Osteocyte (in vitro differentiated cells): ENCODE measurements at places on chromosomes 6 and 20. TPM values are rescaled to one million over a fixed set of nuclear protein-coding genes. Genes with fewer than 3 reads are reported as not detected.
A peak's percentile ranks its signal among the peaks of the same experiment; 100 is the strongest.

DNA sequence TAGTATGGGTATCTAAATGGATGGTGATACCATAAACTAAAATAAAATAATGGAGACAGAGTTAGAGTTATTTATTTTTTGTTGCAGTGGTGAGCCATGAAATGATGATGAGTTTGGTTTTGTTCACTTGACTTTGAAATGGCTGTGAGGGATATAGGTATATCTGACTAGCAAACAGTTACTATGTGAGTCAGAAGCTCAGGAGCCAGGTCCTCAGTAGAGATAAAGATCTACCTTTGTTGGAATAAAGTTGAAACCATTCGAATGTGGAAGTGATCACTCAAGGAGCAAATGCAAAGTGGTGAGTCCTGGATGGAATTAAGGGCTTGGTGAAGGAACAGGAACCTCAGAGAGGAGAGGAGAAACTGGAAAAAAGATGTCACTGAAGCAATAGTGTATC, 86.0 kb upstream of the TPD52L1 start:
- H3K27ac ChIP-seq = no peak overlapping the region
- H3K4me3 ChIP-seq = no peak overlapping the region
- peaks cover 2% of the 10 kb centered on the region for H3K4me1 ChIP-seq
- peaks cover 9% of the 10 kb centered on the region for H3K36me3 ChIP-seq

Gene TUBB2B
- total RNA-seq = 61.7 and 67.2 TPM in 2 replicates

GRCh38 chr6:40541556-40542174, 45.5 kb downstream of the LRFN2 start:
- H3K4me1 ChIP-seq = no peaks in the 10 kb centered on the region
- no peak overlapping the region for H3K4me3 ChIP-seq
- H3K36me3 ChIP-seq = no peaks in the 10 kb centered on the region
- H3K27ac ChIP-seq = no peak overlapping the region

- no peak overlapping the region for H3K4me3 ChIP-seq
- no peaks in the 10 kb centered on the region for H3K27me3 ChIP-seq
- DNase-seq = no peak
- H3K4me1 ChIP-seq = peaks cover 72% of the 10 kb centered on the region
Observed at GRCh38 chr6:75081921-75082320, 123.9 kb downstream of the COL12A1 start.

DNA sequence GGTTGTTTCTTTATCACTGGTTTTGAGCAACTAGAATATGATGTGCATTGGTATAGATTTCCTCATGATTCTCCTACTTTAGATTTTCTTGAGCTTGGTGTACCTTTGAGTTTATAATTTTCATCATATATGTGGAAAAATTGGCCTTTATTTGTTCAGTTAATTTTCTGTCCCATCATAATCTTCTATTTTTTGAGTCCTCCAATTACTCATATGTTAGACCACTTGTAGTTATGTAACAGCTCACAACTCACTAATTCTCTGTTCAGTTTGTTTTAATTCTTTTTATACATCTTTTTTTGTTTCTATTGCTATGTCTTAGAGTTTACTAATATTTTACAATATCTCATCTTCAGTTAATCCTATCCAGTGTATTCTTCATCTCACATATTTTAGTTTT, 81.3 kb upstream of the LAMA2 start:
- H3K27ac ChIP-seq = no peak overlapping the region
- H3K36me3 ChIP-seq = peaks cover 5% of the 10 kb centered on the region
- H3K4me3 ChIP-seq = no peak overlapping the region
- DNase-seq = no peak
- peaks cover 28% of the 10 kb centered on the region for H3K27me3 ChIP-seq
- peaks cover 3% of the 10 kb centered on the region for H3K4me1 ChIP-seq

Gene BACH2
- total RNA-seq = 1.6 and 2.6 TPM in 2 replicates

- peaks cover 6% of the 10 kb centered on the region for H3K4me1 ChIP-seq
- no peaks in the 10 kb centered on the region for H3K27me3 ChIP-seq
- H3K4me3 ChIP-seq = no peak overlapping the region
- no peak overlapping the region for H3K27ac ChIP-seq
- no peak for DNase-seq
Observed at GRCh38 chr6:136657666-136658065, 107.4 kb upstream of the MAP7 start.

- no peak overlapping the region for H3K4me3 ChIP-seq
- no peak for DNase-seq
- H3K27ac ChIP-seq = no peak overlapping the region
- H3K4me1 ChIP-seq = no peaks in the 10 kb centered on the region
- H3K36me3 ChIP-seq = no peaks in the 10 kb centered on the region
- peaks cover 2% of the 10 kb centered on the region for H3K27me3 ChIP-seq
Observed at GRCh38 chr6:75460681-75461080, 32.9 kb downstream of the FILIP1 start.

DNA sequence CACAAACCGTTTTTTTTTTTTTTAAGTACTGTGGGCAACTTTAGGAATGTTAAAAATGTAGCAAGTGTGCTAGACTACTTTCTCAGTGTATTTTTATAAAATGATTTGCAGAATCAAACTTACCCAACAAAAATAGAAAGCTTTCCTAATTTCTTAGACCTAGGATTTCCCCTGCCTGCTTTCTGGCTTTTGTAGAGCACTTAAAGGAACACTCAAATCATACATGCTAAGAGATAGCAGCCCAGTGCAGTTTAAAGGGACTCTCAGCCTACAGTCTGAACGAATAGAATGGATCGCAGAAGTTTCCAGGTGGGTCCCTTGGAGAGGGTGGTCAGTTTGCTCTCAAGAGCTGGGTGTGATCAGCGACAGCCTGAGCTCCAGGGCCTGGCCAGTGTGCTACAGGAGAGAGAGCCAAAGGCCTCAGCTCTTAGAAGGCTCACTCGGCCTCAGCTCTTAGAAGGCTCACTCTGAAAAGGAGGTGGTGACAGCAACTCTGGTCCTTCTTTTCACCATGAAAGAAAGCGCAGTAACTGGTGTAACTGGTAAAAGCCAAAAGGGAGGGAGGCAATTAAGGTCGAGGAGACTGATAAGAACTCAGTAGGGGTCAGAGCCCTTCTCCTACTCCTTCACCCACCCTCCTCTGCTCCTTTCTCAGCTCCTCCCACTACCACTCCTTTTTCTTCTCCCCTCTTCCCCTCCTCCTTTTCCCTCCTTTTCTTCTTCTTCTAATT, 142.4 kb downstream of the ZFP64 start:
- no peak for DNase-seq
- no peaks in the 10 kb centered on the region for H3K27me3 ChIP-seq
- H3K36me3 ChIP-seq = no peaks in the 10 kb centered on the region
- peak overlapping the region; percentile 92 for H3K27ac ChIP-seq

DNA sequence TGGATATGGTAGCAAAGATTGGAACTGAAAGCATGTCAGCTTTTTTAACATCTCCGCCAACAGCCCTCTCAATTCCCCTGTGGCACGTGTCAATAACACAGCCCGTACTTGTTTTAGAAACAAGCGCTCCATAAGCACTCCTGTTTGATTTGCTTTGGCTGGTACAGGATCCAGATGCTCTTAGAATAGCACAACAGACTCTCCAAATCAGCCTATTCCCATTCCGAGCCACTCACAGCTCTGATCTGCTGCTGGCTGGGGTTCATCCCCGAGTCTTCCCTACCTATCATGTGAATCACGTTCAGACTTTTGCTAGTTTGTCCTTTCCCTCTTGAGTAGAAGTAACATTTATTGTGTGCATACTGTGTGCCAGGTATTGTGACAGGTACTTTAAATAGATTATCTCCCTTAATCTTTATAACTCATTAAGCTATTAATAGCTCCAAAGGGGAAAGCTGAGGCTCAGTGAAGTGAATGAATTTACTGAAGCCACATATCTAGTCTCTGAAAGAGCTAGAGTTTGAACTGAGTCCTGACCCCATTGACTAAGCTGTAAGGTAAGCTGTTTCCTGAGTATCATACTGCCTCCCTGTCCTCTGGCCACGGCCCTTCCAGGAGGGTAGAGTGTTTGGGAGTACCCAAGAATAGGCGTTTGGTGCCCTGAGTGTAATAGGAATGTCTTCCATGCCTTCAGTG, 46.7 kb downstream of the RALY start:
- peaks cover 22% of the 10 kb centered on the region for H3K4me1 ChIP-seq
- H3K4me3 ChIP-seq = no peak overlapping the region
- H3K36me3 ChIP-seq = no peaks in the 10 kb centered on the region

GRCh38 chr20:23007886-23008655, 27.0 kb upstream of the SSTR4 start:
- H3K27ac ChIP-seq = no peak overlapping the region
- no peak for DNase-seq
- H3K4me3 ChIP-seq = no peak overlapping the region
- peaks cover 13% of the 10 kb centered on the region for H3K4me1 ChIP-seq
- no peaks in the 10 kb centered on the region for H3K36me3 ChIP-seq

Gene ECI2
- 34.5 and 37.8 TPM in 2 replicates for total RNA-seq

DNA sequence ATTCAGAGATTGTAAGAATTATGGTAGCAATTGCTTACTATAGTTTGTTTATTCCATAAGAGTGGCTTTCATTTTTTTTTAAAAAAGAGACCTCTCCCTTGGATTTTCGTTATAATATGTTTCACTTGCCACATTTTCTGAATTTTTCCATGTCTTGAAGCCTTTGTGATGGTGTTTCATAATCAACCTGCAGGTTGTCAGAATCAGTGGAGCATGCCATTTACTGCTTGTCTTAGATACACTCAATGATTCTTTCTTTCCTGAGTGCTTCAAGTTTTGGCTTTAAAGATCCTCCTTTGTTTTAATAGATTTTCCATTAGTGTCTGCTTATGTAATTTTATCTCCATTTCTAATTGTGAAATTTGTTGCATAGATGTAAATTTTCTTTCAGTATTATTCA, 31.2 kb downstream of the KCNQ5 start:
- no peaks in the 10 kb centered on the region for H3K36me3 ChIP-seq
- H3K27ac ChIP-seq = peak overlapping the region; percentile 14
- H3K4me3 ChIP-seq = no peak overlapping the region
- no peak for DNase-seq

GRCh38 chr6:112651239-112651638, 304.1 kb downstream of the RFPL4B start:
- H3K27me3 ChIP-seq = no peaks in the 10 kb centered on the region
- DNase-seq = no peak
- H3K27ac ChIP-seq = no peak overlapping the region
- H3K36me3 ChIP-seq = no peaks in the 10 kb centered on the region

GRCh38 chr6:95805699-95806098, 210.1 kb upstream of the FUT9 start:
- no peak overlapping the region for H3K27ac ChIP-seq
- H3K4me3 ChIP-seq = no peak overlapping the region
- no peak for DNase-seq
- no peaks in the 10 kb centered on the region for H3K4me1 ChIP-seq
- H3K36me3 ChIP-seq = no peaks in the 10 kb centered on the region

GRCh38 chr6:168524571-168525001, 83.6 kb downstream of the SMOC2 start:
- peaks cover 26% of the 10 kb centered on the region for H3K27me3 ChIP-seq
- no peak overlapping the region for H3K4me3 ChIP-seq
- no peak for DNase-seq
- peaks cover 18% of the 10 kb centered on the region for H3K4me1 ChIP-seq
- H3K36me3 ChIP-seq = no peaks in the 10 kb centered on the region

- no peaks in the 10 kb centered on the region for H3K36me3 ChIP-seq
- H3K27me3 ChIP-seq = no peaks in the 10 kb centered on the region
- no peaks in the 10 kb centered on the region for H3K4me1 ChIP-seq
- H3K27ac ChIP-seq = no peak overlapping the region
- peak; percentile 75 for DNase-seq
Observed at GRCh38 chr6:169897601-169898358, 146.4 kb downstream of the ERMARD start.

GRCh38 chr6:42241915-42242314, 24.3 kb upstream of the MRPS10 start:
- peaks cover 5% of the 10 kb centered on the region for H3K4me1 ChIP-seq
- H3K27me3 ChIP-seq = no peaks in the 10 kb centered on the region
- DNase-seq = no peak
- H3K27ac ChIP-seq = no peak overlapping the region

- no peak for DNase-seq
- no peak overlapping the region for H3K4me3 ChIP-seq
- no peak overlapping the region for H3K27ac ChIP-seq
- peaks cover 4% of the 10 kb centered on the region for H3K4me1 ChIP-seq
- no peaks in the 10 kb centered on the region for H3K36me3 ChIP-seq
- H3K27me3 ChIP-seq = peaks cover 4% of the 10 kb centered on the region
Observed at GRCh38 chr6:118724211-118724610, 72.8 kb upstream of the CEP85L start.

DNA sequence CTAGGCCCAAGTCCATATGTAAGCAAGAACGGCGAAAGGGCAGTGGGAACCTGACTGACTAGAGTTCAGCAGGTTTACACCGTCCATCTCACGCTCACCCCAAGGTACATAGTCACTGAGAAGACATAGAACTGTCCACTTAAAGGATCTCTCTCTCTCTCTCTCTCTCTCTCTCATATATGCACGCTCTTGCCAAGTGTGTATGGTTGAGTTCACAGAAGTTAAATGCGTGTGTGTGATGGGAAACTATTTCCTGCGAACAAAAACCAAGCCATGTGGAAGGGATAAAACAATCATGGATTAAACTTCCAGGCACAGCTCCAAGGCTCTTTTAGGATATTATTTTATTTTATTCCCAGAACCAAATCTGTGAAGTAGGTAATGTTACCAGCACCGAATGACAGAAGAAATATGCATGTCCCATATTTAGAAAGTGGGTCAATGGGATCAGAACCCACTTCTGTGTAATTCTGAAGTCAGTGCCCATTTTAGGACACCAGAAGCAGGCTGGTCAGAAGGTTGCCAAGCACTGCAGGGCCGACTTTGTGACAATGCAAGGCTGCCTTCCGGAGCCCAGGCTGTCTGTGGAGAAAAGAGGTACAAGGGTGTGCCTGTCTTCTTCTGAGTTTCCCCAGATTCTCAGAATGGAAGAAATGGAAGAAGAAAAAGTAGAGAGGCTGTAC, 49.2 kb upstream of the MAP7 start:
- H3K4me3 ChIP-seq = no peak overlapping the region
- no peak overlapping the region for H3K27ac ChIP-seq
- DNase-seq = no peak
- H3K27me3 ChIP-seq = no peaks in the 10 kb centered on the region

DNA sequence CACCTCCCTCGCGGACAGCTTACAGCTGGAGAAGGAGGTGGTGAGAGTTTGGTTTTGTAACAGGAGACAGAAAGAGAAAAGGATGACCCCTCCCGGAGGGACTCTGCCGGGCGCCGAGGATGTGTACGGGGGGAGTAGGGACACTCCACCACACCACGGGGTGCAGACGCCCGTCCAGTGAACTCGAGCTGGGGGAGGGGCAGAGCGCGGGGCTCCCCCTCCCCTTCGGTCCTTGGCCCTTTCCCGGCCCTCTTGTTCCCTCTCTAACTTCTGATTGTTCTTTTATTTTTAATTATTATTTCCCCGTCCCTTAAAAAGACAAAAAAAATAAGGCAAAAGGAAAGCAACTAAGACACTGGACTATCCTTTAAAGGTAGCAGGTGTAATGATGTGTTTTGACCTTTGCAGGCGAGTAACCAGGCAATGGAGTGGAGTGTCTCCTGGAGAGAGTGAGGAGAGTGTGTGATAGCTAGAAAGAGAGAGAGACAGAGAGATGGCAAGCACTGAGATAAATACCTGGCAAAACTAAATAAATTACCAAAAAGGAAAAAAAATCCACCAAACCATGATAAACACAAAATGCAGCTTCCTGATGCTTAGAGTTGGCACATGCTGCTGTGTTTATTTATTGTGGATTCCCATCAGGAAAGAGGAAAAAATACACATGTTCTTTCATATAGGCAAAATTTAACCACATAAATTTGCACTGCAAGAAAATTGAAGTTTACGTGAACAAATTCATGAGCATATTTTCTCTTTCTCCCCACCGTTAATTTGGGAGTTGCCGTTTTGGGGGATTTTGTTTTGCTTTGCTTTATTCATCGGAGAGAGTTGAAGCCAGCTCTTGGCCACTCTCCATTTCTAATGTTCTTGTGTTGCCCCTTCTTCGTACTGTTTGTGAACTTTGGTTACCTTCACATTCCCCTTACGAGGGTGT, 1.9 kb downstream of the POU3F2 start:
- no peaks in the 10 kb centered on the region for H3K36me3 ChIP-seq
- H3K4me1 ChIP-seq = peaks cover 29% of the 10 kb centered on the region
- peak overlapping the region; percentile 57 for H3K4me3 ChIP-seq
